ENCODE measurements at places on chromosomes 6 and 20.

GRCh38 chr20:45100563-45101245 lies at the start of gene KCNS1:
Gene KCNS1, minus strand, starts transcription at chr20:45101127. Its CDS starts 1,891 bp downstream, at chr20:45099236.
- DNase-seq: no peak

DNA sequence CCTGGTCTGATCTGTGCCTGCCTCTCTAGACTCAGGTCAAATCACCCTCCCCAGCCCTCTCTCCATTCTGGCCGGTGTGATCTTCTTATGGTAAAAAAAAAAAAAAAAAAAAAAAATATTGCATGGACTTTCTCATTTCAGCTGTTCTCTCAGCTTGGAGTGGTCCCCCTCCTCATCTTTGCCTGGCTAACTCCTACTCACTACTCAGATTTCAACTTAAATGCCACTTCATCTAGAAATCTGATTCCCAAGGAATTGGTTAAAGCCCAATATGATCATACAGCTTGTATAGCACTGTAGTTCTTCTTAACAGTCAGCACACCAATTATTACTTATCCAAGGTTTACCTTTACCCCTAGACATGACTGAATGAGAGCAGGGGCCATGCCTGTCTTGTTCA lies 105.9 kb upstream of the CARMIL1 start:
- DNase-seq: no peak

DNA sequence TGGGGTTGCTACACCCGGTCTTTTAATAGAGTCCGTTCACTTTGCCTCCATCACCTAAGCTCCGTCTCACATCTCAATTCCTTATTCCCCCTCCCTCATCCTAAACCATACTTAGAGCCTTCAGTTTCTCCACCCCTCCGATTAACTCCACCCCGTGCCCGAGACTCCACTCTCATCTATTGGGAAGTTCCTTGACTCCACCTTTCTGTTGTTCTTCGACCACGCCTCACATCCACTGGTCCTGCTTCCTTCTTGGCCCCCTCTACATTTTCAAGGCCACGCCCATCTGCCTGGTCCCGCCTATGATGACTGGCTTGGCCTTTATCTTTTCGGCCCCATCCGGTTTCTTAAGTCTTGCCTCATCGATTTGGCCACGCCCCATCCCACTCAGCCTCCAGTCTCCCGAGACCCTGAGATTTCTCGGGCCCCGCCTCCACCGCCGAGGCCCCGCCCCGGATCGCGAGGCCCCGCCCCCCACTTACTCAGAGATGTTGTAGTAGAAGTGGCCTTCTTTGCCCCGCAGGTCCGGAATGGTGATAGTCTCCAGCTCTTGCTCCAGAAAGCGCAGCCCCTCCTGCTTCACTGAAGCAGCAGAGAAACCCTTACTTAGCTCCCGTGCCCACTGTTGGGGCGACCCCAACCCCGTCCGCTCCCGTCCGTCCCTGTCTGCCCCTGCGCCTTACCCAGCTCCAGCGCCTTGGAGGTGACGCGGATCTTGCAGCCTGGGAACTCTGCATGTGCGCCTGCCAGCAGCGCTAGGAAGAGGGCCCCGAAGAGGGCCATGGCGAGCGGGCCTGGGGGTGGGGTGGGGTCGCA lies 1.1 kb downstream of the PLTP start:
- DNase-seq: peak; percentile 92

DNA sequence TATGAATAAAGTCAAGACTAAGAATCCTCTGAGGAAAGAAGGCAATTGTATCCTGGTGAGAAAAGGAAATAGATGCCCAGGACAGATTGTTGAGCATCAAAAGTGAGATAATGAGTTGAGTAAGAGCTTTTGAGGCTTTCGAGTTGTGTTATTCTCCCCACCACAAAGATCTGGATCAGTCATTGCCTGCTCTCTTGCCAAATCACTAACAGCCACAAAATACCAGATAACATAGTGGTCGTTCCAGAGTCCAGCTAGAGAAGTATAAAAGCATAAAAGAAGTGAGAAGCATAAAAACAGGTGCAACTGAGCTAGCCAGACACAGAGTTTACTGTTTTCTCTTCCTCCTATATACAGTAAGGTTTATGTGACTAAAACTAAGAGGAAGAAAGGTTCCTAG lies 4.9 kb downstream of the SPINT4 start:
- no peak for DNase-seq

DNA sequence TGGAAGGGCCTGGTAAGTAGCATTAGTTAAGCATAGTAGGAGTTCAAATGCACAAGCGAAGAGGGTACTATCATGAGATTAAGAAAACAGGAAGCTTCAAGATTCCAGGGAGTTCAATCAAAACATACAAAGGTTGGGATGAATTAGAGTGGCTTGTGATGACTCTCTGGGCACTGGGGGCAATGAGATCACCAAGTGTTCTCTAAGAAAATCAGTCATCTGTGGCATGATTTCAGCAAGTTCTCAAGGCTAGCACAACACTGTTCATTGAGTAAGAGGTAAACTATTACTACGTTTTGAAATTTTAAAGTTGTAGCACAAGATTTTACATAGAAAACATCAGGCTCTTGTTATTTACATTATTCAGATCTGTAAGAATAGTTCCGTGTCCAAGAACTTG lies 139.7 kb upstream of the FLRT3 start:
- no peak for DNase-seq

- DNase-seq: no peak
Observed at GRCh38 chr6:89536231-89536630, 102.3 kb downstream of the LYRM2 start.

- no peak for DNase-seq
Observed at GRCh38 chr20:21147593-21147992, 21.7 kb downstream of the KIZ start.

- no peak for DNase-seq
Observed at GRCh38 chr6:6775074-6775473, 186.6 kb downstream of the LY86 start.

- no peak for DNase-seq
Observed at GRCh38 chr6:162343198-162343935, 384.2 kb downstream of the PRKN start.

GRCh38 chr6:52513464-52513863 lies 63.4 kb downstream of the TRAM2 start:
- no peak for DNase-seq

GRCh38 chr6:41840326-41840725 lies 52.8 kb downstream of the TOMM6 start:
- no peak for DNase-seq

- no peak for DNase-seq
Observed at GRCh38 chr6:138004430-138005287, 102.6 kb downstream of the PERP start.

GRCh38 chr6:118029967-118030366 lies 122.9 kb downstream of the SLC35F1 start:
- no peak for DNase-seq

DNA sequence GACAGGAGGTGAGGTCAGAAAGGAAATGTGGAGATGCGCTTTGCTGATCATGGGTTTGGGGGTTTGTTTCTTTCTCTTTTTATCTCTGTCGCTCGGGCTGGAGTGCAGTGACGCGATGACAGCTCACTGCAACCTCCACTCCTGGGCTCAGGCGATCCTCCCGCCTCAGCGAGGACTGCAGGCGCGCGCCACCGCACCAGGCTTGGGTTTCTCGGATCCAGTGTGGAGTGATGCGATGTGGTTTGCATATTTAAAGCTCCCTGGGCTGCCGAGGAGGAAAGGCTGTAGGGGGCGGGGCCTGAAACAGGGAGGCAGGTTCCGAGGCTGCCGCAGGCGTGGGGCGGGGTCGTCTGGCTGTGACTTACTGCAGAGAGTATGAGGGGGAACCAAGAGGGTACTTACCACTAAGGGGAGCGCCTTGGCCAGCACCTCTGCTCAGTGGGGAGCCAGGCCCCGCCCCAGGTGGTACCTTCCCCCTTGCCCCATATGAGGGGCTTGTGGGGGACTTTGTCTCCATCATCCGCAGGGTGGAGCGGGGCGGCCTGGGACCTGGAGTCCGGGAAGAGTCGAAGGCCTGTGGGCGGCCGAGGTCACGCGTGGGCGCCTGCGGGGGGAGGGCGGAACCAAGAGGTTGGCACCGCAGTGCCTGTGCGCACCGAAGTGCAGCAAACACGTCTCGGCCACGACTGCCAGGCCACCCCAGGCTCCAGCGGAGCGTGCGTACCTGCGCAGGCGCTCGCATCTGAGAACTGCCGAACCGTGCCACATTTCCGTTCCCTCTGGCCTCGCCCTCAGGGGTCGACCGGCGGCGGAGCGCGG lies 12.7 kb upstream of the BAK1 start:
- no peak for DNase-seq

DNA sequence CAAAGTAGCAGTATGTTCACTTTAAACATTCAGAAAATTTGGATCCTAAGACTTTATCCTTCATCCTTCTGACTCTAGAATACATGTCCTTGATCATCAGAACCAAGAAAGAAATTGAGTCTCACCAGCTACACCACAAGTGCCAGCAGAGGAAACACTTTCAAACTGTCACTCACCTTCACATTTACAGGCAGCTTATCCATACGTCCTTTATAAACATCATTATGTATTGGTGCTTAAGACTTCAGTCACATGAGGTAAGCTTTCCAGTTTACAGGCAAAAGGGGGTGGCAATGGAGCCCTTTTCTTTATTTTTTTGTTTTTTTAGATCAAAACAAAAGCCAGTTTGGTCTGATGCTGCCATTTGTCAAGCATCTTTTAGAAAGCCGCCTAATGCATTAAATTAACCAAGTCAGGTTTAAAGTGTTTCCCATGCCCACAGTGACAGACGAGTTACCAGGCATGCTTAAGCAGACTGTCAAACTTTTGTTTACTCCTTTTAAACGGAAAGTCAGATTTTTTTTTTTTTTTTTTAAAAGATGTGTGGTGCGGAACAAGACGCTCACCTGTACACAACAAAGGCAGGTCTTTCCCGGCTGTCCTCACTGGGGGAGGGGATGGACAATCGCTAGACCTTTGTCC lies 952 bp upstream of the BRPF3 start:
- DNase-seq: no peak

- DNase-seq: no peak
Observed at GRCh38 chr6:37801605-37801940, 18.0 kb upstream of the ZFAND3 start.

- no peak for DNase-seq
Observed at GRCh38 chr20:63317601-63318291, 24.8 kb downstream of the COL20A1 start.

DNA sequence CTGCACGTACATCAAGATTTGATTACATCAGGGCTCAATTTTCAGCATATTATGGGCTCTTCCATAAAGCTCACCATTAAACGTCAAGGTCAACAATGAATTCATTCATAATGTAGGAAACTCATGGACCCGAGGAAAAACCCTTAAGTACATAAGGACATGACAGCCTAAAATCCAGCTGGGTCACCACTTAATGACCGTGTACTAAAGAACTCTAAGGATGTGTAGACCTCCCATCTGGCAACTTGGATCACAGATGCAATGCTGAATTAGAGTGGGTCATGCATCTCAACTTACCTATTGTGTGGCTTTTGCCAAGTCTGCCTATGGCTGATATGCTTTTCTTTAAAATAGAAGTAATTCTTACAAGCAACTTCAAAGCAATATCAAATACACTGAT lies 26.7 kb upstream of the DEFB112 start:
- DNase-seq: no peak

GRCh38 chr6:153090241-153090930 lies 40.7 kb downstream of the RGS17 start:
- no peak for DNase-seq

GRCh38 chr20:25695532-25696370 lies 902 bp downstream of the ZNF337 start:
- DNase-seq: no peak

DNA sequence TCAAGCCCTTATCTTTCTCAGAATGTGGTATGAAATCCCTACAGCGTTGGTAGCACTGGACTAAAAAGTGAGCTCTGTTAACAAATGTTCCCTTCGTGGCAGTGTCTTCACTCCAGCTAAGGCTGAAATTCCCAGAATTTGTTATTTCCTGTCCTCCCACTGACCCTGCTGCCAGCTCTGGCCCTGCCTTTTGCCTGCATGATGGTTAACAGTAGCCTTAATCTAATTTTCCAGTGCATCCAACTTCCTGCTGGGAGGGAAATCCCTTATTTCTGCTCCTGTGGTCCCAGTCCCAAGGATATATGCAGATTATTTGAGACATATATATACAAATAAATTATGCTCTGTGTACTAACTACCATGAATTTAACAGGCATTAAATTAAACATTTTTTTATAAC lies 157.2 kb upstream of the CARMIL1 start:
- no peak for DNase-seq

DNA sequence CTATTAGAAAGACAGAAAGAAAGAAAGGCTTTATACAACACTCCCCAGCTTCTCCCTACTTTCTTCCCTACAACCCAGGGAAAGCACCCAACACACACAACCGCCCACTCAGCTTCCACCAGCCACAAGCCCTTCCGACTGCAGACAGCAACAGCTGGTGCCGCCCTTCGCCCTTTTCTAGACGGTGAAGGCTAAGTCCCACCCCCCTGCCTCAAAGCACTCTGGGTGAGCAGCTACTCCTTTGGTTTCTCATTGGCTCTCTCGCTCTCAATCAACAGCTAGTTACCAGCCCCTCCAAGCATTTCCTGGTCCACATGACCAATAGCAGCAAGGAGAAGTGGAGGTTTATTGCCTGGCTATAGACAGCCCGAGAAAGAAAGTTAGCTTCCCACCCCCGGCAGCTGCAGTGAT lies 230.1 kb upstream of the MOCS1 start:
- no peak for DNase-seq

DNA sequence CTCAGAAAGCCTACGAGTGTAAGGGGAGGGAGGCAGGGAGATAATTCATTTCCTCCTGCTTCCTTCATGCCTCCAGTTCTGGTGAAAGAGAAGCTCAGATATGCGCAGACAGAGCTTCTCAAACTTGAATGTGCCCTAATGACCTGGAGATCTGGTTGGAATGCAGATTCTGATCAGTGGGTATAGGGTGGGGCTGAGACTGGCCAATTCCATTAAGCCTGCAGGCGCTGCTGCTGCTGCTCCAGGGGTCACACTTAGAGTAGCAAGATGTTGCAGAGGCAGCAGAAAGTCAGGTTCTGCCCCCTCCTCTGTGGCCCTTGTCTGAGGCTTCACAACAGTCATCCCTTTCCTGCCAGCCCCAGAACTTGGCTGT lies 161.0 kb downstream of the DHX35 start:
- no peak for DNase-seq

- DNase-seq: no peak
Observed at GRCh38 chr6:88050140-88050818, 2.6 kb downstream of the SPACA1 start.

- DNase-seq: no peak
Observed at GRCh38 chr6:167219967-167220512, 62.3 kb upstream of the GPR31 start.

- no peak for DNase-seq
Observed at GRCh38 chr6:53928641-53929040, 133.8 kb downstream of the LRRC1 start.

- DNase-seq: no peak
Observed at GRCh38 chr6:156348424-156348823, 428.8 kb upstream of the ARID1B start.

GRCh38 chr6:111812060-111813038 lies 60.9 kb downstream of the FYN start:
- DNase-seq: no peak
